Endothelial cell of umbilical vein (primary cell): ENCODE measurements at places on chromosomes 16 and 17. TPM values are rescaled to one million over a fixed set of nuclear protein-coding genes. Genes with fewer than 3 reads are reported as not detected.

The PFN1 gene
- polyA plus RNA-seq, result 1,577 and 1,770 TPM in 2 replicates

The COX6A2 gene
- polyA plus RNA-seq, result not detected in 2 replicates

The TBC1D3I gene
- polyA plus RNA-seq, result 0.16 and 0.26 TPM in 2 replicates

The KRT31 gene
- polyA plus RNA-seq, result not detected in 2 replicates

The TMEM204 gene
- polyA plus RNA-seq, result 50.7 and 68.8 TPM in 2 replicates

The FSCN2 gene
- polyA plus RNA-seq, result 0.32 and 0.46 TPM in 2 replicates

The OR1F1 gene
- polyA plus RNA-seq, result 0.17 and 0.25 TPM in 2 replicates

The PIMREG gene
- 26.3 and 28.3 TPM in 2 replicates for polyA plus RNA-seq

The GPR179 gene
- not detected in 2 replicates for polyA plus RNA-seq

The HS3ST2 gene
- not detected in 2 replicates for polyA plus RNA-seq

The TMEM114 gene
- not detected in 2 replicates for polyA plus RNA-seq

The TLCD2 gene
- 0.72 TPM in 2 replicates for polyA plus RNA-seq

The CDH13 gene
- polyA plus RNA-seq, result 93.8 and 96.6 TPM in 2 replicates

The PSMC3IP gene
- polyA plus RNA-seq, result 5.5 and 5.9 TPM in 2 replicates

The TMC8 gene
- 0.07 and 0.16 TPM in 2 replicates for polyA plus RNA-seq

The TLE7 gene
- not detected in 2 replicates for polyA plus RNA-seq

The VAT1L gene
- polyA plus RNA-seq, result 0.46 and 0.56 TPM in 2 replicates

The ZPBP2 gene
- not detected in 2 replicates for polyA plus RNA-seq

The KRT40 gene
- not detected in 2 replicates for polyA plus RNA-seq

The TPSAB1 gene
- polyA plus RNA-seq, result not detected in 2 replicates

The IRX5 gene
- not detected in 2 replicates for polyA plus RNA-seq

The ACAP1 gene
- 0.46 TPM in 1 of 2 replicates, not detected in the other for polyA plus RNA-seq

The NPIPB9 gene
- 0.29 and 0.36 TPM in 2 replicates for polyA plus RNA-seq

The NTN3 gene
- not detected in 2 replicates for polyA plus RNA-seq

The WFDC1 gene
- polyA plus RNA-seq, result not detected in 2 replicates

The RPA1 gene
- 48.9 and 50.5 TPM in 2 replicates for polyA plus RNA-seq

The C16orf90 gene
- not detected in 2 replicates for polyA plus RNA-seq

The ASB16 gene
- not detected in 2 replicates for polyA plus RNA-seq

The SEZ6L2 gene
- 4.5 and 5.6 TPM in 2 replicates for polyA plus RNA-seq

The MPDU1 gene
- 368 and 384 TPM in 2 replicates for polyA plus RNA-seq

The C16orf92 gene
- polyA plus RNA-seq, result not detected in 2 replicates

The CBX2 gene
- 10.5 and 12.6 TPM in 2 replicates for polyA plus RNA-seq

The KRTAP3-1 gene
- not detected in 2 replicates for polyA plus RNA-seq

The MT1F gene
- 2.2 and 2.3 TPM in 2 replicates for polyA plus RNA-seq

The CTRB2 gene
- not detected in 2 replicates for polyA plus RNA-seq

The HS3ST4 gene
- polyA plus RNA-seq, result not detected in 2 replicates

The NUPR1 gene
- 1.2 and 1.8 TPM in 2 replicates for polyA plus RNA-seq

The SULT1A3 gene
- polyA plus RNA-seq, result 4.8 and 5.1 TPM in 2 replicates

The MYCBPAP gene
- polyA plus RNA-seq, result 0.05 and 0.40 TPM in 2 replicates

The USH1G gene
- polyA plus RNA-seq, result not detected in 2 replicates

The HSPB9 gene
- 0.03 TPM in 1 of 2 replicates, not detected in the other for polyA plus RNA-seq

The FBXO39 gene
- 2.7 and 3.1 TPM in 2 replicates for polyA plus RNA-seq

The CALB2 gene
- not detected in 2 replicates for polyA plus RNA-seq

The ZNF747 gene
- 6.4 and 7.0 TPM in 2 replicates for polyA plus RNA-seq

The CA4 gene
- 0.10 and 0.17 TPM in 2 replicates for polyA plus RNA-seq

The UBTF gene
- 10.8 and 14.7 TPM in 2 replicates for polyA plus RNA-seq

The CHST6 gene
- 0.26 and 0.48 TPM in 2 replicates for polyA plus RNA-seq

The NECAB2 gene
- polyA plus RNA-seq, result 0.21 and 0.26 TPM in 2 replicates

The KRTAP1-1 gene
- not detected in 2 replicates for polyA plus RNA-seq
